NCI-H524 treated with DMSO at 0.1 percent for 48 hours (cell line): ENCODE measurements at places on chromosomes 11 and 22.

DNA sequence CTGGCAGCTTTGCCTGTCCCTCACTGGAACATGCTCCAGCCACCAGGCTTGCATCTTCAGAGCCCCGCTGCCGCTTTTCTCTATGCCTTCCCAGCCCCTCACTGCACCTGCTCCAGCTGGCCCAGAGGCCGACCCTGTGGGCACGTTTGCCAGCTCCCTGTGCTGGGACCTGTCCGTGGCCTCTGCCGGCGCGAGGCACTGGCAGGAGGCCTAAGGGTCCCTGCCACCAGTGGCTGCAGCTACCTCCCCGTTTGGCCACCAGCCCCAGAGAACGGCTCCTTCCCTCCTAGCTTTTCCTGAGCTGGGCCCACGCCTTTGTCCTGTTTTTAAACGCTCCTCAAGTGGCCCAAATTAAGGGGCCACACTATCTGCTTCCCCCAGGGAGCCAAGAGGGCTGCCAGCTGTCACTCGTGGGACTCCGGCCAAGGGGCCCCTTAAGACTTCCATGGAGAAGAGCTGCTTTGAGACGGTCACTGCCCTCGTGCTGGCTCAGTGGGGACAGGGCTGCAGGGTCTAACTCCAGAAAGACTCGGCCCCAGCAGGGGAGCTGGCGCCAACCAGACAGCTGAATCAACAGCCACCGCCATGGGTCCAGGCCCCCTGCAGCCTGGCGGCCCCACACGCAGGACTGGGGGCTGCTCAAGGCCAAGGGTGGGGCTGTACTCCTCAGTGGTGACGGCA, 24.6 kb upstream of the WNT7B start:
- DNase-seq = peak; percentile 69

- DNase-seq = no peak
Observed at GRCh38 chr11:11167806-11168205, 185.2 kb downstream of the CSNK2A3 start.

GRCh38 chr11:86303257-86303656, 1.2 kb downstream of the HIKESHI start:
- DNase-seq = no peak

DNA sequence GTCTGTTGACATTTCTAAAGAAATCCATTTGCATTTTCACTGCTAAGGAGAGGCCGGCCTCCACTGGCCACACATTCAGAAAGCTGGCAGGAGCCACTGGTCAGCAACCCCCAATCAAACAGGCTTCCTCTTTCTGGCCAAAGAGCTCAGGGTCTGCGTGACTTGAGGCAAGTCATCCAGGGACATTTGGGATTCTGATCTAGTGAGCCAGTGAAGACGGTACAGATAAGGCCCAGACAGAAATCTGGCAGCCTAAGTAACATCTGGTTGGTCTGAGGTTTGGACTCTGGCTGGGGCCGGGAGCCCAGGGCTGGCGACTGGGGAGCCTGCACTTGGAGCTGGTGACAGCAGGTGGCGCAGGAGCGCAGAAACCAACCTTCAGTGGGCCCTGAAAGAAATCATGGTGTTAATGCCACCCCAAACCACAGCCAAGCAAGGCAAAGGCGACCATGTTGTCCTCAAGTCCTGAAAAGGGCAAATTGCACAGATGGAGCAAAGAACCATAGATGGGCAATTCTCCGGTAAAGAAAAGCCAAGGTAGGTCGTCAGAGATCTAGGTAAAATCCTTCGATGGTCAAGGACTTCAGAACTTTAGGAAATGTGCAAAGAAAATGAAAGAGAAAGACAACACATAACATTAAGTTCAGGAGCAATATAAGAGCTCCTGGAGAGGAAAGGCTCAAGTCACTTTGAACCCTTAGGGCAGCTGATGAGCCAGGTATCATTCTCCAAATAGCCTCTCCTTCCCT, 99.4 kb upstream of the BLID start:
- no peak for DNase-seq

DNA sequence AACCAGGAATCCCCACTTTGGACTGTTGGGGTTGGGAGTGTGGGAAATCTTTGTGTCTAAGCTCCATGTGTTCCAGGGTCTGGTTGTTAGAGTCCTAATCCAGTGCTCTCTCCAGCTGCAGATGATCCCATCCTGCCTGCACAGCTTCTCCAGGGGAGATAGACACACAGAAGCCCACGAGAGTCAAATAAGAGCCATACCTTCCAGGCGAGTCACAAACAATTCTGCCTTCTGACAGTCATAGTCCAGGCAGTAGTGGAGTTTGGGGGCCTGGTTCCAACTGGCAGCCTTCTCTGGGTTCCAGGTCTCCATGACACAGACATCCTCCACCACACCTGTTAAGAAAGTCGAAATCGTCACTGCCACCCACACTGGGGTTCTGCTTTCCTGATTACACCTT, 32.1 kb downstream of the SYT13 start:
- DNase-seq = no peak

- no peak for DNase-seq
Observed at GRCh38 chr11:57237204-57237681, at the start of gene APLNR. TSS of gene APLNR (minus strand) at chr11:57237250. CDS start at chr11:57237004, 246 bp downstream.

DNA sequence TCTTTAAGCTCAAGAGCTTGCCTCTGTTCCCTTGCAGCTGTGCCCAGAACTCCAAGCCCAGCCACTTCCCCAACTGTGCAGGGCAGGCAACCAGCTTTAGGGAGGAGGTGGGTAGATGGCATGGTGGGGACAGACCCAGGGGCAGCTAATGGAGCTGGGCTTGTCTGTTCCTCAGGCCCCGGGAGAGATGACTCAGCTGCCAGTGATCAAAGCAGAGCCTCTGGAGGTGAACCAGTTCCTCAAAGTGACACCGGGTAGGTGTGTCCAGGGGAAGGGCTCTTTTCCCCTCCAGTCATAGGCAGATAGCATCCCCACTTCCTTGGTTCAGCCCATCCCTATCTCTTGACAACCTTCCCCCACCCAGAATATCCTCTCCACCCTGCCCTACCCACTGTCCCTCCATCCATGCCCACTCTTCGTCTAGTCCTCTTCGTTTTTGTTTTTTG, 32.4 kb downstream of the CREB3L1 start:
- DNase-seq = no peak

- no peak for DNase-seq
Observed at GRCh38 chr11:32420937-32421901, 14.1 kb downstream of the WT1 start.

- DNase-seq = no peak
Observed at GRCh38 chr11:74626130-74626529, 33.7 kb downstream of the POLD3 start.

GRCh38 chr11:49505231-49505630, 296.8 kb upstream of the FOLH1 start:
- DNase-seq = no peak

DNA sequence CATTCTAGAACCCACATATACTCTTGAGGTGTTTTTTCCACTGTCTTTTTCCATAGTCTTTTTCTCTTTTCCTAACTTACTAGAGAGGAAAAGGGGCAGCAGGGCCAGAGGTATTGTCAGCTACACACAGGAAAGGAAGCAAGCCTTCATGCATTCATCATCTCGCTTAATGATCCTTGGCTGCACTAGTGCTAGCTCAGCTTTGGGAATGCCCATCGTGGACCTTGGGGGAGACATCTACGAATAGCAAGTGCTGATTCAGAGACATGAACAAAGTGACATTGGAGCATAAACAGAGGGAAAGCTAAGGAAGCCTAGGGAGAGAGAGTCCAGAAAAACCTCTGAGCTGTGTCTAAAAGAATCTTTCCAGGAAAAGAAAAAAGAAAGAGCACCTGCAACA, 466.3 kb upstream of the ARHGAP42 start:
- no peak for DNase-seq
